ENCODE measurements at places on chromosomes 6 and 20. TPM values are rescaled to one million over a fixed set of nuclear protein-coding genes. Genes with fewer than 3 reads are reported as not detected.

- no peak for DNase-seq
These were observed 6.7 kb upstream of the BEND3 start for GRCh38 chr6:107121964-107122495.

- no peak for DNase-seq
These were observed 33.0 kb downstream of the TBX18 start for GRCh38 chr6:84731401-84731800.

Gene FUT9
- 0.54 TPM for total RNA-seq

GRCh38 chr6:167697316-167697715 lies 129.4 kb upstream of the AFDN start:
- DNase-seq, result peak; percentile 87

DNA sequence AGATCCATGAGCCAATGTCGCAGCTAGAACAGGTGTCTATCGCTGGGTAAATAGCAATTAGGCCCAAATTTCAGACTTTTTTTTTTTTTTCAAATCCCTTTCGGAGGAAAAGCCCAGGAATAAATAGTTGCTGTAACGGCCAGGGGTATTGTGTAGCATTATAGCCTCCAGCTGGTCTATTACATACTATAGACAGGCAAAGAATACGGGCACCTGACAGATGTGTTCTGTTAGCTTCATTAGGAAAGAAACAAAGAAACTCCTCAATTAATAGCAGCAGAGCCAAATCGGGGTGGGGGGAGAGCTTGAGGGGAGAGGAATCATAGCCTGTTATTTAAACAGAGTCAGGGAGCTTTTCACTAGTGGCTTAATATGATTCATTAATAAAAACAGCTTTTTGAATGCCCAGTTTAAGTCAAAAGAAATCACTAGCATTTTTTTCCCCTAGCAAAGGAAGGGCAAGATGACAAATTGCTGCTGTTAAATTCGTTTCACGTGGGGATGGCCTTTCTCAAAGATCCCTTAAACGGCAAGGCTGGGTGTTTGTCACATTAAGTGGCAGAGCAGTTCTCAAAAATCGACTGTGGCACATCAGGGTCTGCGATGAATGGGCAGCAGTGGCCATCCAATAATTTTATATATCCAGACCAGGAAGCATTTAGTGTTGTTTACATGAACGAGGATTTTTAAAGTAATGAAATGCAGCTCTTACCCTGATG lies 139.4 kb downstream of the ID4 start:
- no peak for DNase-seq

Gene COL9A3
- 78.7 TPM for total RNA-seq

GRCh38 chr6:45569210-45569945 lies 191.6 kb upstream of the SUPT3H start:
- DNase-seq, result no peak

DNA sequence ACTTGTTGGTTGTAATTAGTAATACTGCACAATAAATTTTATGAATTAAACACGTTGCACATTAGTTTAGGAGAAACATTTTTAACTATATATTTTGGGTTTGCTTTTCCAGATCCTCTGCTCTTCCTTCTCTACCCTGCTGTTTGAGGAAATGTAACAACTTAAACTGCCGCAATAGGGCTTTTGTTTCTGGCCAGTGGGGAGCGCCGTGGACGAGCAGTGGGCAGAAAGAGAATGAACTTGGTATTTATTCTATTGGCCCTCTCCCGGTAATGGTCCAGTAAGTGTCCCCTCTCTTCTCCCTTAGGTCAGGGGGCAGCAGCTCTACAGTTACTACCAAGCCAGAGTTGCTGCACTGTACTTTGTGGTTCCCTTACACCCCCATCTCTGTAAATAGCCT lies 35.2 kb upstream of the EPHA7 start:
- DNase-seq, result no peak

Gene C4A
- 9.3 TPM for total RNA-seq

GRCh38 chr6:122286512-122286911 lies 112.9 kb upstream of the HSF2 start:
- DNase-seq, result no peak

Gene DEFB116
- total RNA-seq, result not detected

Gene C20orf204
- total RNA-seq, result 3.9 TPM

Data from glutamatergic neuron (in vitro differentiated cells).